ENCODE measurements at places on chromosomes 7 and 10. TPM values are rescaled to one million over a fixed set of nuclear protein-coding genes. Genes with fewer than 3 reads are reported as not detected.

The LRMDA gene
- total RNA-seq, result 36.6 TPM

The NEUROD6 gene
- not detected for total RNA-seq

GRCh38 chr10:21078410-21079329 is 181.6 kb upstream of the NEBL start:
- DNase-seq, result no peak

DNA sequence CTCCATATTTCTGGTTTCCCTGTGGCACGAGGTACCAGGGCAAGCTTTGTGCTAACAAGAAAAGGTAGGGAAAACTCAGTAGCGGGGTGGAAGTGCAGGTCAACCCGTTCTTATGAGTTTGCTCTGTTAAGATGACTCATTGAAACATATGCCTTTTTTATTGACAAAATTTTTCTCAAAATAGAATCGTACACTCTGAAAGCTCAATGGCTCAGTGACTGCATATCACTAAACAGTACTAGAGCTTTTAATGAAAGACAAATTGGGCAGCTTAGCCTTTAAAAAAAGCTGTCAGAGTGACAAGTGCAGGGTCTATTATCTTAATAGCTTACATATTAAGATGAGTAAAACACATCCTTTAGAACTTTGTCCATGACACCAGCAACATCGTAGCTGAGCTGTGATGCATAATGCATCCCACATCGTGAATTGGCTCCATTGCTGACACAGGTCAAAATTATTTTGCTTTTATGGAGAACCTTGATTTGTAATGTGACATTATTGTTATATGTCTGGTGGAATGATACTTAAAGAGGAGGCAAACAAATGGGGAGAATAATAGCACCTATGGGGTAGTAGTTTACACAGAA is 264.4 kb downstream of the ETV1 start:
- no peak for DNase-seq

DNA sequence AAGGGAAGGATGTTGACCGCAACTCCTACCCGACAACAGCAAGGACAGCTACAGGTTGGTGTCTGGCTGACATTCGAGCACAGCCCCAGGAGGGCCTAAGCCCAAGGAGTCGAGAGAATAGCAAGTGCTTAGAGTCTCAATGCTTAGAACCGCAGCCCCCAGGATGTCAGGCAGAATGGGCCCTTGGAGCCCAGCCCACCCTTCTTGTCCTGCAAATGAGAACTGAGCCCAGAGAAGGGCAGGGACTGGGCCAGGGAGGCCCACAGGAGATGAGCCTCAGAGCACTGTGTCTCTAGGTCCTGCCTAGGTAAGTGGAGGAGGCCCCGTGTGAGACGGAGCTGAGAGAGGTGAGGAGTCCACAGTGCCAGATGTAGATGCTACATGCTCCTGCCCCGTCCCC is 173.3 kb upstream of the ZMIZ1 start:
- no peak for DNase-seq

- no peak for DNase-seq
Measured at GRCh38 chr10:90969947-90970673, 49.2 kb upstream of the ANKRD1 start.

The BMPER gene
- 2.3 TPM for total RNA-seq
